Cardiac muscle cell (in vitro differentiated cells and primary cell): ENCODE measurements at places on chromosomes 1 and 21. TPM values are rescaled to one million over a fixed set of nuclear protein-coding genes. Genes with fewer than 3 reads are reported as not detected.
A peak's percentile ranks its signal among the peaks of the same experiment; 100 is the strongest.

RGS13 gene
- 1.3 and 1.4 TPM in 2 replicates for total RNA-seq

GRCh38 chr1:869499-870244 lies 54.1 kb upstream of the SAMD11 start:
- peak; percentile 56 for DNase-seq

PRDM16 gene
- total RNA-seq: 27.6 and 55.8 TPM in 2 replicates

GUCA2B gene
- not detected in 2 replicates for total RNA-seq

- DNase-seq: no peak
Measured at GRCh38 chr1:116908820-116909511, 750 bp upstream of the PTGFRN start.

ZNF326 gene
- 9.2 and 16.5 TPM in 2 replicates for total RNA-seq

GRCh38 chr1:59432531-59433439 lies 135.9 kb downstream of the FGGY start:
- DNase-seq: no peak

GRCh38 chr1:37137601-37138000 lies 103.3 kb upstream of the GRIK3 start:
- no peak for DNase-seq

DNA sequence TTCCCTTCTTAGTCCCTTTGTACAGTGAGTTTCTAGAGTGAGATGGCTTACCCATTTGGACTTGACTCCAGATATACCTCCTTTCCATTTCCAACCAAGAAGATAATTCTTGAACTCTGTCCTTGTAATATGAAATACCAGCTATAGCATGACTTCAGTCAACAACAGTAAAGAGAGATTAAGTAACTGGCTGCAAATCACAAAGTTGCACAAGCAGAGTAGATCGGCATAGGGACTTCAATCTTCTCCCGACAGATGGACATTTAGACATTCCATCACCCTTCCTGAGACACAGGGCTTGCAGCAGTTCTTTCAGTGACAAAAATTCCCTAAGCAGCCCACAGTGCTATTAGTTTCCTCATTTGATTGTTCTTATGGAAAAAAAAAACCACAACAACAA lies 44.6 kb downstream of the JAK1 start:
- DNase-seq: no peak

DNA sequence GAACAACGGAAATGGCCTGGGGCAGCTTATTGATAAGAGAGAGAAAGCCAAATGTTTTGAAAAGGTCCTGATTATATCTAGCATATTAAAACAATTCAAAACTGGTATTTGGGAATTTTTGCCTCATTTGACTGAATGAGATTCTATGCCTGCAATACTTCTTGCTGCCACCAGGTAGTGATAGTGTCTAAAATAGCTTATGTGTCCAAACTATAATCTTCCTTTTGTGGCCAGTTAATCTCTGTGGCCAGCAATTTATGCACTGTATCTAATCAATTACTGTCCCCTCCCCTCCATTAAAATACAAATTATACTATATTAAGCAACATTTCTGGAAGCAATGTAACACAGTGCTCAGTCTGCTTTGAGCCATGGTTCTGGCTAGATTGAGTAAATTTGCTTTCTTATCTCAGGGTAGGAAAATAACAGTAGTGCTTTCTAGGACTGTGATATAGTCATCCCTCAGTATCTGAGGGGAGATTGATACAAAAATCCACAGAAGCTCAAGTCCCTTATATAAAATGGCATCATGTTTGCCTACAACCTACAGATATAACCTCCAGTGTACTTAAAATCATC lies 91.8 kb downstream of the FOXD2 start:
- no peak for DNase-seq

IFI44 gene
- total RNA-seq: 0.18 TPM in 1 of 2 replicates, not detected in the other

DNA sequence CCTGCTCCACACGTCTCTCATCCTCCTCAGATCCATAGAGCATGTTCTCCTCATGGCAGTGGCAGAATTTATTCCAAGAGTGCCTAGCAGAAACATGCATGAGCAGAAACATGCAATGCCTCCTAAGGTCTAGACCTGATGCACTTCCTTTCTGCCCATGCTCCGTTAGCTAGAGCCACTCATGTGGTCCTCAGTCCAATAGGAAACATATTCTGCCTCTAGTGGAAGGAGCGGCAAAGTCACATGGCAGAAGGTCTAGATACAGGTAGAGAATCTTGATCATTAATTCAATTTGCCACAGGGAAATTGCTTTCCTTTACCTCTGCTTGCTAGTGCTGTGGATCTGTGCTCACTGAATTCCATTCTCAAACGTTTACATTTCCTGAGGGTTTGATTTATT lies 130.4 kb downstream of the KIF26B start:
- DNase-seq: no peak

DNA sequence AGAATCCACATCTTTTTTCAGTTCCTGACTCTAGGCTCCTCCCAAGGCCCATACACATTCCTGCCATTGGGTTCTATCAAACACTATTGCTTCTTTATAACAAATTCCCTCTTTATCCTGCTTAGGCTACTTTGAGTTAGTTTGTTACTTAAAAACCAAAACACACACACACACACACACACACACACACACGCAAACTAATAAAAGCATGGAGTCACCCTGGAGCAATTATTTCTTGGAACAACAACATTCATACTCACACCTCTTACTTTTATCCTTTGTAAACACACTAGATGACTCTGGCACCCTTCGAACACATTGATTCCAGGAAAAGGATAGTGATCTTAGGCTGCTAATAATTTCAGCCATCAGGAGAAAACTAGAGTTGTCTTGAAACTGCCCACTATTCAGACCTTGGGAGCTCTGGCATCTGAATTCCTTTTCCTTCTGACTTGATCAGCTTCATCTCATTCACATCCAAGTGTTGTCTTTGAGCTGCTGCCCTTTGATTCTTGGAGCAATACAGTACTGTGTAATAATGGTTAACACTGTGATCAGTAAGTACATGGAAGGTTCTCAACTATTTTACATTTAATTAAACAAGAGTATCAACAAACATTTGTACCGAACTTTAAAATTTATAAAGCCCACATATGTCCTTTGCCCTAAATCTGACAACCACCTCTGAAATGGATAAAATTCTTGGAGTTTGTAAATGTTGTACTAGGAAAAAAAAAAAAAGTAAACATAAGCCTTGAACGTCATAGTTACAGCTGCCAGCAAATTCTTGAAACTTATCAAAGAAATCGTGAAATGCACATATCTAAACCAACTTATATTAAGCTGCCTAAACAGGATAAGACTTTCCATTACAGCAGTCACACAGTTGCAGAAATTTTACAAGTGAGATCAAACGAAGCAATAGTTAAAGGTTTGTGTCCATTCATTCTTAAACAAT lies 2.8 kb upstream of the SEC22B start:
- DNase-seq: no peak

GRCh38 chr1:26046246-26047095 lies 553 bp upstream of the SLC30A2 start:
- no peak for DNase-seq

- peak; percentile 22 for DNase-seq
Measured at GRCh38 chr1:18299441-18300338, 181.0 kb upstream of the KLHDC7A start.

DNALI1 gene
- 28.7 and 43.2 TPM in 2 replicates for total RNA-seq

PRAMEF1 gene
- not detected in 2 replicates for total RNA-seq

DNA sequence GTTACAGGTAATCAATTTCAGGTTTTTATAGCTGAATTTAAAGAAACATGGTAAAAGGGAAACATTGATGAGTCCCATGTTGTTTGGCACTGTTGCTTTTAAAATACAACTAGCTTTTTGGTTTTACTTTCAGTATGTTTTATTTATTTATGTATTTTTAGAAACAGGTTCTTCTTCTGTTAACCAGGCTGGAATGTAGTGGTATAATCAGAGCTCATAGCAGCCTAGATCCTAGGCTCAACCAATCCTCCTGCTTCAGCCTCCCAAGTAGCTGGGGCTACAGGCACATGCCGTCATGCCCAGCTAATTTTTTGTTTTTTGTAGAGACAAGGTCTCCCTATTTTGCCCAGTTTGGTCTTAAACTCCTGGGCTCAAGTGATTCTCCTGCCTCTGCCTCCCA lies 50.4 kb downstream of the CTTNBP2NL start:
- DNase-seq: no peak

GRCh38 chr1:67609577-67610341 lies 75.2 kb upstream of the GADD45A start:
- no peak for DNase-seq

- no peak for DNase-seq
Measured at GRCh38 chr21:33125680-33126375, 55.9 kb downstream of the OLIG1 start.

DNM3 gene
- total RNA-seq: 0.42 and 0.56 TPM in 2 replicates

PGD gene
- total RNA-seq: 162 and 214 TPM in 2 replicates
